ENCODE measurements at places on chromosomes 16 and 17. TPM values are rescaled to one million over a fixed set of nuclear protein-coding genes. Genes with fewer than 3 reads are reported as not detected.
A peak's percentile ranks its signal among the peaks of the same experiment; 100 is the strongest.

- no peak for DNase-seq
These were observed 27.0 kb downstream of the MRTFB start for GRCh38 chr16:14098081-14098480.

DNA sequence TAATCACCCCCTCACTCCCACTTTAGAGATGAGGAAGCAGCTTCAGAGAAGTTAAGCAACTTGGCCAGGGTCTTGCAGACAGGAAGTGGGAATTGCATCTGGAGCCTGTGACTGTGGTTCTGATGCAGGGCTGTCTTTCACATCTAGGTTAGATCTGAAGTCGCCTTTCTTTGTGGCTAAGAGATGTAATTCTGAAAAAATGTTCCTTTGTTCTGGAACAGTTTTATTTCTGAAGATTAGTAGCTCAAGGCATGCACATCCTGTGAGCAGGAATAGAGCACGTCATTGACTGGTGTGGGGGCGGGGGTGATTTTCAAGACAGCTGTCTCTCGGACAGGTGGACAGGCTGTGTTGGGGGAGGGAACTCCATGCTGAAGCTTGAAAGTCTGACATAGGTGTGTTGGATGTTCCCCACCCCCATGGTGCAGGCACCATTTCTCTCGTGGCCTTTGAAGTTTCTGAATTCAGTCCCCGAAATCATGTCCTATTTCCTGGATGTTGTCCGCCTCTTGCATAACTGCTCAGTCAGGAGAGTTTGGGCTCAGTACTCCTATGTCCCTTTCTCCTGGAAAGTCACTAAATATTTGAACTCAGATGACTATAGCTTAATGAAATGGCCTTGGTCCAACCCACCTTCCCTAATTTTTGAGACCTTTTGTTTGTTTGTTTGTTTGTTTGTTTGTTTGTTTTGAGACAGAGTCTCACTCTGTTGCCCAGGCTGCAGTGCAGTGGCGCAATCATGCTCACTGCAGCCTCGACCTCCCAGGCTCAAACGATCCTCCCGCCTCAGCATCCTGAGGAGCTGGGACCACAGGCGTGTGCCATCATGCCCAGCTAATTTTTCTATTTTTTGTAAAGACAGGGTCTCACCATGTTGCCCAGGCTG is 21.0 kb upstream of the HERPUD1 start:
- no peak for DNase-seq

DNA sequence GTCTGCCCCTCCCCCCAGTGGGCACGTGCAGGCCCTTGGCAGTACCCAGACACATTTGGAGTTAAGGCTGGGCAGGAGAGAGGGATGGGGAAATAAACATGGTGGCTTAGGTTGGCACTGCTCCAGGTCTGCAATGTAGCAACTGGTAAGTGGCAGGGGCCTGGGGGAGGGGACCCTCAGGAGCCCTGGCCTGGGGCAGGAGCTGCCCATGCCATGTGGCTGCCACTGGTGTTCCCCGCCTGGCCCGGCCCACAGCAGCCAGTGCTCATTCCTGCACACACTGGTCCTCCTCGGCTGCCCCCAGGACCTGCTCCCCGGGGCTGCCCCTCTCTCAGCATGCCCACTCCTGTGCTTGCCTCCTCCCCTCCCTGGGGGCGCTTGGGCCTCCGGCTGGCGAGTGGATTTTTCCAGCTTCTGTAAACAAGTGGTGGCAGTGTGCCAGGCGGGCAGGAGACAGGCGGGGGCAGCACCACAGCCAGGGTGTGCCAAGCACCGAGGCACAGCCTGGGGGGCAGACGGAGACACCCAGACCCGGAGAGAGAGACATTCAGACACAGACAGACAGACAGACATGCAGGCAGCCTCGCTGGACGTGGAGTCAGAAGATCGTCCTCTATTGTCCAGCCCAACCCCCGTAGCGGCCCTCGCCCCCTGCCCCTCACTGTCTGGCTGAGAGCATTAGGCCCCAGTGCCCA is 9.4 kb downstream of the THRA start:
- peak; percentile 75 for DNase-seq

GRCh38 chr17:57984936-57985674 is 2.9 kb downstream of the VEZF1 start:
- no peak for DNase-seq

GRCh38 chr17:82051776-82052637 is at the start of the genes GPS1 and RFNG:
Gene GPS1, plus strand, starts transcription at chr17:82051898. Its CDS starts 34 bp downstream, at chr17:82051932.
Gene RFNG, minus strand, starts transcription at chr17:82051811. Its CDS starts 45 bp downstream, at chr17:82051766.
- DNase-seq = no peak

Gene OTOP2
- total RNA-seq = not detected
